ENCODE measurements at places on chromosomes 16 and 17.

DNA sequence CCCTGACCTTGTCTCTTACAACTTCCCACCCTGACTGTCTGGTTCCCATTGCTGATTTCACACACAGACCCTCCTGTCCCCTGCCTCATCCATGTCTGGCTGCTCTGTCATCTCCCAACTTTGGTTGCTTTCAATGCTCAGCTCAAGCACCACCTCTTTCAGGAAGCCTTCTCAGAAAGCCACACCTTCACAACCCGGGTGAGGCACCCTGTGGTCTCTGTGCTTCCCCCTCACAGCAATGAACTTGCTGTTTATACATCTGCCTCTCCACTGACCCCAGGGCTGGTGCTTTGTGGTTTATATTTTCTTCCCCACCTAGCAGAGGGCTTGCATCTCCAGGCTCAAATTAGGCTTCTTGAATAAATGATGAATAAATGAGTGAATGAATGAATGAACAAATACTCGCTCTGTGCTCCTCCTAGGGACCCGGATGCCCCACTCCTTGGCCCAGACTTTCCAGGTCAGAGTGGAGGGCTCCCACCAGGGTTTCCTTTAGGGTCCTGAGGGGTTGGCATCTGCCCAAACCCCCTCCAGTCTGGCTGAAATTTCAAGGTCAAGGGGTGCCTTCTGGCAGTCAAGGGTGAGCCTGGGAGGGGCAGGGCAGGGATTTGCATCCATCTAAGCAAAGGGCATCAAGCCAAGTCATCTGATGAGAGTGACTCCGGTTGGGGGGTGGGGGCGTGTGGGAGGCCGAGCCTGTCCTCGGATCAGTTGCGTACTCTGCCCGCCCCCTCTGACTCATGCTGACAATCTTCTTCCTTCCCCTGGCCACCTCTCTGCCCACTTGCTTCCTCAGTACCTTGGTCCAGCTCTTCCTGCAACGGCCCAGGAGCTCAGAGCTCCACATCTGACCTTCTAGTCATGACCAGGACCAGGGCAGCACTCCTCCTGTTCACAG lies at the start of gene ITGAX:
Gene ITGAX, plus strand, starts transcription at position 783 of the 898 bp plus-strand sequence. Its CDS starts 79 bp downstream, at position 862.
- DNase-seq, result no peak

DNA sequence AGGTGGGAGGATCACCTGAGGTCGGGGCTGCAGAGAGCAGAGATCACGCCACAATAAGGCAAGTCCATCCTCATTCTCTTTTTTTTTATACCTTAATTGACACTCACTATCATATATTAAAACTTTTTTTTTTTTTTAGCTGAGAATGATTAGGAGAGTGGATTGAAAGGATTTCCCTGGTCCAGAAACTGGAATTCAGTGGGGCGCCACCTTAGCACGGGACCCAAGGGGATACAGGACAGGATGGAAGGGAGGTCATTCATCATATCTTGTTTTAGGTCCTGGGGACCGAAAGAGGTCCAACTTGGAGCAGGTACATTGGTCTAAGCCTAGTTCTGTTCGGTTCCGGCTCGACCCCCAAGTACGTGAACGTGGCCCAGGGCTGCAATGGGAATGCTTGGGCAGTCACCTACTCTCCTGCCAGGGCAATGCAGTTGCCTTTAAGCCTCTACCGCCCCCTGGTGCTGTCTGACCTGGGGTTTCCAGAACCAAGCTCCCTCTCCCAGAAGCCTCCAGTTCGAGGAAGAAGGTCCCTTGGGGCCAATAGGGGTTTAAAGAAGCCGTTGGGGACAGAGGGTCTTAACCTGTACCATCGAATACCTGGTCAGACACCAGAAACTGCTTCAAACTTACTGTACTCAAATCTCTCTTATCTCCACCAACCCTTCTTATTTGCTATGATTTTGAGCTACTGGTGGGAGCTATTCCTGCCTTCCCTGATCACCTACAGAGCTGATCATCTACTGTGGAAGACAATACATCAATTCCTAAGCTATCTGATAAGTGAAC lies 19.9 kb upstream of the GPATCH8 start:
- DNase-seq, result peak; percentile 65

GRCh38 chr16:19138601-19139000 lies 24.8 kb downstream of the ITPRIPL2 start:
- DNase-seq, result no peak

DNA sequence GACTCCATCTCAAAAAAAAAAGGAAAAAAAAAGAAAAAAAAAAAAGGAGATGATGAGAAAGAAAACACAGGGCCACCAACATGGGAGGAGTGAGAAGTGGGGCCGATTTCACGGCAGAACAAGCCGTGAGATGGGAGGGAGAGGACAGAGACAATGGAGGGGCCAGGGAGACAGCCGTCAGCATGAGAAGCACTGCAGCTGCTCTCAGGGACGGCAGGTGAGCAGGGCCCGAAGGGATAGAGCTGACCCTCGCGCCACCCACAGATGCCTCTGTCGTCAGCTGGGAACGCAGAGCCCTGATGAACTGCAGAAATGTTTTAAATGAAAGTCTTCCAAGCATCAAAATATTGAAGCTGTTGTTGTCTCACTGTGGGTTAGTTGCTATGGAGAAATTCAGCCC lies 20.3 kb downstream of the PITPNM3 start:
- DNase-seq, result no peak

GRCh38 chr17:79463421-79464317 lies 147.2 kb downstream of the RBFOX3 start:
- no peak for DNase-seq

- no peak for DNase-seq
These were observed 3.7 kb downstream of the KRT24 start for GRCh38 chr17:40699853-40700252.

DNA sequence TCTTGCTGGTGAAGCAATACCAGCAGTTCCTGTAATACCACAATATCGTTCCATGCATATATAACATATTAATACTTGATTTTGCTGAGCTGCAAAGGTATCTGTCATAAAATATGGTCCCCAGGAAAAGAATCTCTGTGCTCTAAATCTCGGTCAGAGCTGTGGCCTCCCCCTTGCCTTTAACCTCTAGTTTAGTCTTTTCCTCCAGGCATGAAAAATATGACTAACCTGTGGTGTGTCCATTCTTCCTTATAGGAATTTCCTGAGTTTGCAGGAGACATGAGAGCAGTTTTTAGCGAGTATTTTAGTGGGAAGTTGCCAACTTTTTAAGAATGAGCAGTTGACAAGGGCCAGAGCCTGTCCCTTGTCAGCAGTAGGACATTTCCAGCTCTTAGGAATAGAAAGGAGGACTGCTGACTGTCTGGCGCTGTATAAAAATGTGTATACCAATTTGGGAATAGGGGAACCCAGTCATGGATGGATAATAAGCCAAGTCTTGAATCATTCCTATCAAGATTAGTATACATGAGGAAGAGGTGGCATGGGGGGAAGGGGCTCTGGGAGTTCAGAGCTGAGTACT lies 8.7 kb downstream of the ATXN1L start:
- no peak for DNase-seq

DNA sequence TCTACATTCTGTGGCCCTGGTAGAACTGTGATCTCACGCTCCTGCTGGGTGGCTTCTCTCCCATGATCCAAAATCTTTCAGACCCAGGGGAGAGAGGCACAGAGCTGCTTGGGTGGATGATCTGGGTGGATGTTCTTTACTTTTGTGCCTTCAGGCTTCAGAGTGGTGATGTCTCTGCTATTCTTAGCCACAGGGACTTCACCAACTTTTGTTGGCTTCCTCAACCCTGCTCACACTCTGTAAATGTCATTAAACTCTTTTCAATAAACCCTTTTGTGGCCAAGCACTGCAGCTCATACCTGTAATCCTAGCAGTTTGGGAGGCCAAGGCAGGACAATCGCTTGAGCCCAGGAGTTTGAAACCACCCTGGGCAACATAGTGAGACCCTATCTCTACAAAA lies 7.6 kb downstream of the CLEC10A start:
- no peak for DNase-seq

DNA sequence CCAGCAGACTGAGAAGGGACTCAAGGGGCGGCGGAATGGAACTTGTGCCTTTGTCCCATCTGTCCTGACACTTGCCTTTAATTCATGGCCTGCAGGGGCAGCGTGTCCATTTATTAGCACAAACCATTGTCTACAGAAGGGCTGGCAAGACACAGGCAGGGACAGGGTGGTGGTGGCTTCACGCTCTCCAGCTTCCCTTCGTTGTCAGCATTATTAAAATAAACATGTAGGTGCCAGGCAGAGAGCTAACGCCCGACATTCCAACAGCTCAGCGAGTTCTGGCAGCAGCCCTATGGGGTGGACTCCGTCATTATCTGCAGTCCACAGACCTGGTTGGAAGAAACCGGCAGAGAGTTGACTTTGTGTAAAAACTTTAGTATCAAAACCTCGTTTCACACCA lies 16.3 kb downstream of the DNAI2 start:
- DNase-seq, result no peak
